ENCODE measurements at places on chromosomes 16 and 17. TPM values are rescaled to one million over a fixed set of nuclear protein-coding genes. Genes with fewer than 3 reads are reported as not detected.

TMEM92 gene
- total RNA-seq = 0.10 TPM

SLC12A3 gene
- total RNA-seq = not detected

HNF1B gene
- total RNA-seq = not detected

RND2 gene
- 1.6 TPM for total RNA-seq

LYRM9 gene
- 8.7 TPM for total RNA-seq

JPH3 gene
- total RNA-seq = 0.09 TPM

ALDH3A1 gene
- 0.32 TPM for total RNA-seq

HLF gene
- 36.8 TPM for total RNA-seq

ARHGDIG gene
- total RNA-seq = 5.1 TPM

STARD3 gene
- 24.8 TPM for total RNA-seq

GRCh38 chr17:33674685-33675084 is 381.6 kb upstream of the ASIC2 start:
- peak; percentile 68 for DNase-seq

- DNase-seq = no peak
These were observed 15.5 kb downstream of the HIC1 start for GRCh38 chr17:2070241-2071023.

DNA sequence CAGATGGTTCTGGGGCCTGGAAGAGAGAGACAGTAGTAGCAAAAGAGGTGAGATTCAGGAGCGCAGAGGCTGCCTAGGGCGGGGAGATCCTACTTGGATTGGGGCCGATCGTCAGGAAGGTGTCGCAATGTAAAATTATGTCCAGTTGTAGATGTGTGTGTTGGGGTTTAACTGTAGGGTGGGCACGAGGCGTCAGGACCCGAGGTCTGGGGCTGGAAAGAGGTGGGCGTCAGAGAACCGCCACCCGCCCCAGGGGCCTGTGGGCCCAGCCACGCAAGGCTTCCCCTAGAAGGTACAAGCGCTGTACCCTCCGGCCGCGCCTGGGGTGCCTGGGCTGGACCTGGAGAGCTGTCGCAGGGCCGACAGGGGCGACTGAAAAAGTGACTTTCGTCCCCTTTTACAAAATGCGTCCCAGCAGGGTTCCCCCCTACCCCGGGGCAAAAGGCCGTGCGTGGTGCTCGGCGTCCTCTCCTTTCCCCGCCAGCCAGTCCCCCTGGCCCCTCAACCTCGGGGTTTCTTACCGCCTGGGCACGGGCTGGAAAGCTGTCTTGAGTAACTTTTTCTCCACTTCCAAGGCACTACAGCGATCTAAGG is 2.8 kb downstream of the IRX3 start:
- DNase-seq = no peak

- DNase-seq = no peak
These were observed 8.8 kb downstream of the BEAN1 start for GRCh38 chr16:66435896-66436295.

- DNase-seq = peak; percentile 48
These were observed 14.6 kb upstream of the CD79B start for GRCh38 chr17:63946440-63947363.

DNA sequence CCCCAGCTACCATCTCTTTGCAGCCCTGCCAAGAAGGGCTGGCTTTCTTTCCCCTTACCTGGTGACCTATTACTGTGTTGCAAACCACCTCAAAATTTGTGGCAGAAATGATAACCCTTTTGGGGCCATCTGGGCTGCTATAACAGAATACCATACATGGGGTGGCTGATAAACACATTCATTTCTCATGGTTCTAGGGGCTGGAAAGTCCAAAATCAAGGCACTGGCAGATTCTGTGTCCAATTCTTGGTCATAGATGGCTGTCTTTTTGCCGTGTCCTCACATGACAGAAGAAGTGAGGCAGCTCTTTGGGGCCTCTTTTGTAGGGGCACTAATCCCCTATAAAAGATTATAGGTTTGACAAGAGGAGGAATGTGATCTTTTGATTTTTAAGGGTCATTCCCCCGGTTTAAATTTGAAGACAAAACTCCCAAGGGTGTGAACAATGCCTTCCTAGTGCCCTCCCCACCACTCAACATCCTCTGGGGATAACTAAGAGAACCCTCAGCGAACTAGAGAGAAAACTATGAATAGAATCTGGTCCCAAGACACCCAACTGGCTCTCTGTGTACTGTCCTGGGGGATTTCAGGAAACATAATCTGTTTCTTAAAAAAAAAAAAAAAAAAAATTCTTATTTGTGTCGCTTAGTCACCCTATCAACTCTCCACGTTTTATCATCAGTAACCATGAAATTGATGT is 1.7 kb upstream of the METTL22 start:
- DNase-seq = no peak

- no peak for DNase-seq
These were observed 19.0 kb downstream of the GPR179 start for GRCh38 chr17:38324772-38325171.

DNA sequence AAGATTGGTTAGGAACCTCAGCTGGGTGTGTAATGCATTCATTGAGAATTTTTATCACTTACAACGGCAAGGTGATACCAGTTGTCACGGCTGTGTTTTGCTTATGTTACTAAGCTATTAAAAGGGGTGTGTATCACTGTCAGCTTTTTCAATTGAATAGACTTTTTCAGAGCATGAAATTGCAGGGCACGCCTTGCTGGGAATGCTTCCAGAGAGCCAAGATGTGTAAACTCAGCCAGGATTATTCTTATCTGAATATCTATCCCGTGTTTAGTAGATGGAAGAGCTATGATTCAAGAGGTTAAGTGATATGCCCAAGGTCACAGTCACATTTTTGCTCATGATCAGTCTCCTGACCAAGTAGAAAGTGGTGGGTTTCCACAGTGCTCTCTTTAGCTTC is 6.6 kb upstream of the TEKT3 start:
- DNase-seq = no peak

GRCh38 chr16:14529010-14529669 is 100.9 kb downstream of the PARN start:
- DNase-seq = peak; percentile 64

DNA sequence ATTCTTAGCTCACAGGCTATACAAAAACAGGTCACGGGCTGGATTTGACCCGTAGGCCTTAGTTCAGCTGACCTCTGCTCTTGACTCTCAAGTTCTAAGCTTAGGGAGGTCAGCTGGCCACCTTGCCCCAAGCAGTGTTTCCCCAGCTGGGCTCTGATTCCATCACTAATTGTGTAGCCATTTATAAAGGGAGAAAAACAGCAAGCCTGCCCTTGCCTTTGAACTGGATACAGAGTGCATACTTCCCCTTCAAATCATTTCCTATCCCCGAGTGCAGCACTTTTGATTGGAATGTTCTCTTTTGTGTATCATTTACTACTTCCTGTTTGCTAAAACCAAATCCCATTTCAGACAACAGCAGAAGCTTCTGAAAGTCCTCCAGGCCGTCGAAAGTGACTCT is 153.6 kb downstream of the KATNIP start:
- no peak for DNase-seq

GRCh38 chr17:67911059-67911782 is 85.0 kb downstream of the C17orf58 start:
- DNase-seq = no peak

GRCh38 chr17:83125515-83126274 is 46.3 kb downstream of the METRNL start:
- no peak for DNase-seq

DNA sequence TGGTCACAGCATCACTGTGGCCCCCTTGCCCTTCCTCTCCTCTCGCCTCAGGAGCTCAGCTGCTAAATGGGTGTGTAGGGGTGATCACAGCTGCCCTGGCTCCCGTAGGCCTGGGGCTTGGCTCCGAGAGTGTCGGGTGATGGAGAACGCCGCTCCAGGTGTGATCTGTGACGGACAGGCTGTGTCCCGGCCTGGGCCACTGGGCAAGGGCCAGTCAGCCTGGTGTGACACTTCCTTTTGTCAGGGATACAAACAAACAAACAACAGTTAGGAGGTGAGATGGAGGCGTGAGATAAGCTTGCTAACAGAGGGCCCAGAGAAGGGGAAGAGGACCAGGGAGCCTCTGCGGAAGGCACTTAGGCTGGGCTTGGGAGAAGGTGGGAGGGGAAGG is 2.0 kb downstream of the ADGRG1 start:
- DNase-seq = no peak

DNA sequence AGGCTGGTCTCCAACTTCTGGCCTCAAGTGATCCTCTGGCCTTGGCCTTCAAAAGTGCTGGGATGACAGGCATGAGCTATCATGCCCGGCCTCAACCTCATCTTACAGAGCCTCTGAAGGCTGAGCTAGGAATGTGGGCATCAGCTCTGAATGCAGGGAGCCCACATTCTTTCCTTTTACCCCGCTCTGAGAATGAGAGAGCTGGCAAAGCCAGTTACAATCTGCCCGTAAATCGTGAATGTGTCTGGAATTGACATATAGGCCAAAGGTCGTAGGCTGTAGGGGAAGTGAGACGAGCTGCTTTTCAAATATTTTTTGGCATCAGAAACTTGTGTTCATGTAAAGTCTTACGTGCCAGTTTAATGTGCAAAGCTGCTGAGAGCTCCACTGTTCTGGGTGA is 4.5 kb downstream of the TMEM238L start:
- no peak for DNase-seq

GRCh38 chr17:63435681-63436522 is 10.2 kb downstream of the CYB561 start:
- DNase-seq = no peak

GRCh38 chr16:85090873-85091521 is 21.3 kb downstream of the CIBAR2 start:
- no peak for DNase-seq

- DNase-seq = no peak
These were observed at the start of gene SDR42E2 for GRCh38 chr16:22161999-22162655. Gene SDR42E2, plus strand, starts transcription at chr16:22162506. Its CDS starts 3,077 bp downstream, at chr16:22165583.

- no peak for DNase-seq
These were observed 147.1 kb downstream of the TANC2 start for GRCh38 chr17:63113167-63113566.

GRCh38 chr16:23650674-23651416 is 9.6 kb downstream of the DCTN5 start:
- DNase-seq = no peak

DNA sequence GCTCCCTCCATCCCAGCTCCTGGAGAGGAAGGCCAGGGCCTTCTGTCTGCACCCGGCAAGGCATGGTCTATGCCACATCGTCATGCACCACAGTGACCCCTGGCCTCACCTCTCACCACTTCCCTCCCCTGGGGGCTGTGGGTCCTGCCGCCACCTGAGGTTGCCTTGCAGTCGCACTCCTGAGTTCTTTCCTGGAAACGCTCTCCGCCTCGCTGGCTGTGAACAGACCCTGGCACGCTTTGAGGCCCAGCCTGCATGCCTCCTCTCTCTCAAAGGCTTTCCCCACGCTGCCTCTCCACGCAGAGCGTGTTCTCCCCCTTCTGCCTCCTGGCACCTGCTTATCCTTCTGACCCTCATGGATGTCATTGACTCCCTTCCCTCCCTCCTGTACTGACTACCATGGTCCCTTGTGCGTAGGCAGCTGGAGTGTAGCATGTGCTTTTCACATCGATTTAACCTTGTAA is 45.4 kb downstream of the SEC14L1 start:
- DNase-seq = peak; percentile 30

DNA sequence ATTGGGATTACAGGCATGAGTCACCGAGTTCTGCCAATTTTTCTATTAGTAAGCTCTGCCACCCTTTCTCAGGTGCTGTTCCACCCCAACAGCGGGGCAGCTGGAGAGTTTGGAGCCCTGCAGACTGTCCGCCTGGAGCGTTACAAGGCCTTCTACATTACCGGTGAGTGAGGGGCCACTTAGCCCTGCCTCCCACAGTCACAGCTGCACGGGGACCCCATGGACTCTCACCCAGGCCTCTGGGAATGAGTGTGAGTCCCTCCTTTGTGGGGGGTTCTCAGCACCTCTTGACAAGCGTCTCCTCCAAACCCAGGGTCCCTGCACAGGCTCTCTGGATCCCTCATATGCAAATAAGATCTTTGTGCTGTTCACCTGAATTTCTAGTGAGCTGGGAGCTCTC is 56.0 kb downstream of the WIPI1 start:
- no peak for DNase-seq

GRCh38 chr17:59637611-59638310 is 18.1 kb downstream of the CLTC start:
- DNase-seq = no peak

- DNase-seq = no peak
These were observed 10.7 kb downstream of the RPRML start for GRCh38 chr17:46968224-46968834.

GRCh38 chr16:68041783-68042182 is 18.7 kb downstream of the DUS2 start:
- DNase-seq = no peak

DNA sequence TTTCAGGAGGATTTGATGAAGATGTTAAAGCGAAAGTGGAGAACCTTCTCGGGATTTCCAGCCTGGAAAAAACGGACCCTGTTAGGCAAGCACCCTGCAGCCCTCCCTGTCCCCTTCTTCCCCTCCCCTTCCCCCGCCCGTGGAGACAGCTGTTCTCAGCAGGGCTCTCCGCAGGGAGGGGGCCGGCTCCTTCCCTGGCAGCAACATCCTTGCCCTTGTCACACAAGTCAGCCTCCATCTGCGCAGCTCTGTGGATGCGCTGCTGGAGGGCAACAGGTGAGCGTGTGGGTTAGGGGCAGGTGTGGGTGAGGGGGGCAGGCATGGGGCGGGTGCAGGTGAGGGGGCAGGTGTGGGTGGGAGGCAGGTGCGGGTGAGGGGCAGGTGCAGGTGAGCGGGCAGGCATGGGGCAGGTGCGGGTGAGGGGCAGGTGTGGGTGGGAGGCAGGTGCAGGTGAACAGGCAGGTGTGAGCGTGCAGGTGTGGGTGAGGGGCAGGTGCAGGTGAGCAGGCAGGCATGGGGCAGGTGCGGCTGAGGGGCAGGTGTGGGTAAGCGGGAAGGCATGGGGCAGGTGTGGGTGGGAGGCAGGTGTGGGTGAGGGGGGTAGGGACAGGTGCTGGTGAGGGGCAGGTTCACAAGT is 9.4 kb downstream of the CYBC1 start:
- DNase-seq = no peak
